ENCODE measurements at places on chromosomes 13 and 19.

DNA sequence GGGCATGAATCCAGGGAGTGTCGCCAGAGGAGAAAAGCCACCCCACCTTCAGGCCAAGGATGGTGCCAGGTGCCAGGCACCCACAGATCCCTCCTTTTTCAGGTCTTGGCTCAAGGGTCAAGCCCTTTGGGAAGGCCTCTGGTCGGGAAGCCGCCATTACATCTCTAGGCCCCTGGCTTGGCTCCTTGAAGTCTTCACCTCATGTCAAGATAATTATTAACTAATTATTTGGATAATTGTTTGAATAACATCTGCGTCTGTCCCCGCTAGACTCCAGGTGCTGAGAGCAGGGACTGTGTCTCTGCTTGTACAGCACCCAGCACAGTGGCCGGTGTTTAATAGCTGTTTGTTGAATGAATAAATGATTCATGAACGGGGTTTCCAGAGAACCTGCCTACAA is 1.2 kb downstream of the KLK13 start:
- DNase-seq: no peak

DNA sequence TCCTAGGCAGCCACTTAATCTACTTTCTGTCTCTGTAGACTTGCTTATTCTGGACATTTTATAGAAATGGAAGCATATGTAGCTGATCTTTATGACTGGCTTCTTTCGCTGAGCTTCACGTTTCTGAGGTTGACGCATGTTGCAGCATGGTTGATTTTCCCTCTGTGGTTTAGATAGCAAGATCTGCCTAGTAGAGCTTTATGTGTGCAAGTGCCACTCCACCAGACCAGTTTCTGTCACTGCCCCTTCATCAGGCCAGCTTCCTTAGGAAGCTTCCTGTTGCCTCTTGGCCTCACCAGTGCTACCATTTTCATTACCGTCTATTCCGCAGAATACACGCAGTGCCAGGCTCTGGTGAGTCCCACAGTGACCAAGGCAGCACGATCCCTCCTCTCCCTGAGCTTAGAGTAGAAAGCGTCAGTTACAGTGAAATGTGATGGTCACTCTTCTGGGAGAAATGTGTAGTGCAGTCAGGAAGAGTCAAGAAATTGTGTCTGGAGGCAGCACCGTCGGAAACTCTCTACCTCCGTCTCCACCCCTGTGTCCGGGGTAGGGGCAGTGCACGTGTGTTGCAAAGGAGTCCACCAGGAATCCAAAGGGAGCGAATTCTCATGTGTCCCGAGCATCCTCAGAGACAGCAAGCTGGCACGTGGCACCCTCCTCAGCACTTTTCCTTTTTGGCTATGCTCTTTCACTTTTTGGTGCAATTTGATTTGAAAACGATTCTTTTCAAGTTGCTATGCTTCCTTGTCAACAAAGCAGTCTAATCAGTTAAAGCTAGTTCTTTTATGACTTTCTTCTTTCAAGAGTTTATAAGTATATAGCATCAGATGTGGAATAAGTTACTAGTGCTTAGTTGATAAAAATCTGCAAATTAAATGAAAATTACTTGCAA is 45.4 kb upstream of the GPR183 start:
- no peak for DNase-seq

DNA sequence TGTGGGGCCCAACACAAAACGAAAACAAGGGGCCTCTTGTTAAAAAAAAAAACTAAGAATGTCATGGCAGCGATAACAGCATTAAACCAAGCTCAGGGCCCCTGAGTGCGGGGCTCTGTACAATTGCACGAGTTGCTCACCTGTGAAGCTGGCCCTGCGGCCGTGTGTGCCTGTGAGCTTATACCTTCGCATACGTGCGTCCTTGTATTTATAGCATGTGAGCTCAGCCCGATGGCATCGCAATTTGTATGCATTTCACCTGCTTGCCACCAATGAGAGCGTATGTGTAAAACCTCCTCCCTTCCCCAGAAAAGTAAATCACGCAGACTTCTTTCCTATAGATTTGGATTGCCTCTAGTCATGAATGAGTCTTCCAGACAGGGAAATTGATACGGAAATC is 17.1 kb downstream of the HNRNPM start:
- no peak for DNase-seq

DNA sequence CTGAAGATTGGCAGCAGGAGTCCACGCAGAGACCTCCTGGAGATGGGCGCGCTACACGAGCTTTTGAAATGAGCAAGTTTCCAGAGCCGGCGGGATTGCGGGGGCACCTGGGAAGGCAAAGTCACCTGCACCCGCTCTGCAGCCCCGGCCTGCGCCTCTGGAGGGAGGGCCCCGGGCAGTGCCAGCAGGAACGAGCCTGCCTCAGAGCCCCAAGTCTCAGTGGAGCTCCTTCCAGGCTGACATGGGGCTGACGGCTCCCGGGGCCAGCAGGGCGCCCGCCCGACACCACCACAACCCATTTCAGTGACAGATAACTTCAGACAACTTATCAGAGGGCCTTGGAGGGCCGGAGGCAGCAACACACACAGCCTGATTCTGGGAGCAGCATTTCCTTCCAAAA is 45.0 kb downstream of the RASA3 start:
- no peak for DNase-seq

DNA sequence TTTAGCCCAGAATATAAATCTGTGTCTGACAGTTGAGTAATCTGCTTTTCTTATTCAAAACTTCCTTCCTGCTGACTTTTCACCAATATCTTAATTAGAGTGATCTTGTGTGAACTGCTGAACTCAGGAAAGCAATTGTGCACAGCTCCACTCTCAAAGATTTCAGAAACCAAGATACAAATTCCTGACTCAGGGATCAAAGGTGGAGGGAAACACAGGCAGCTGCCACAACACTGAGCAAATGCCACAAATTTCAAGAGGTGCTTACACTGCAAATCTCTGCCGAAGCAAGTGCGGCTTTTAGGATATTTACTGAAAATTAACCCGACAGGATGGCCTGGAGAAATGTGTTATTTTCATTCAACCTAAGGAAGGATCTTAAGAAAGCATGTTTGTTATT is 111.4 kb downstream of the STOML3 start:
- DNase-seq: no peak

DNA sequence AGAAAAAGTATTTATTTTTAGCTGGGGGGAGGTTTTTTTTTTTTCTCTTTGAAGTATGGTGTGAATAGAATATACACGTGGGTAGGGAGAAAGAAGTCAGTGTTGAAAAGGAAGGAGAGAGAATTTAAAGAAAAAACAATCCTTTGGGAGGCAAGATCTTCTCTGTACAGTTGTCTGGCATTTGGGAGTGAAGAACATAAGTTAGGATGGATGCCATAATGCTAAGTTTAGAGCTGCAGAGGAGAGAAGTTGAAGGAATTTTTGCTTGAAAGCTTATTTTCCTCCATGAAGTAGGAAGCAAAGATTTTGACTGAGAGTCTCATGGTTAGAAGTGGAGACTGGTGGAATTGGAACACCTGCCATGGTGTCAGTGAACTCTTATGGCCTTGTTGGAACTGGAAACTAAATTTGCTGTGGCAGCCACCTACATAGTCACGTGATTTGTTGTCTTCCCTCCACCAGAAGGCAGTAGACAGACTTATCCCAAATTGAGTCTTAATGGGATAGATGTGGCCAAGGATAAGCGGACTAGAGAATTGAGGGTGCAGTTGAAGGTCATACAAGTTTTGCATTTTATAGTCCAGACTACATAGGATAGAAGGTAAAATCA is 22.0 kb downstream of the NDFIP2 start:
- DNase-seq: no peak

- no peak for DNase-seq
Observed at GRCh38 chr19:45505151-45505995, 1.9 kb upstream of the VASP start.

DNA sequence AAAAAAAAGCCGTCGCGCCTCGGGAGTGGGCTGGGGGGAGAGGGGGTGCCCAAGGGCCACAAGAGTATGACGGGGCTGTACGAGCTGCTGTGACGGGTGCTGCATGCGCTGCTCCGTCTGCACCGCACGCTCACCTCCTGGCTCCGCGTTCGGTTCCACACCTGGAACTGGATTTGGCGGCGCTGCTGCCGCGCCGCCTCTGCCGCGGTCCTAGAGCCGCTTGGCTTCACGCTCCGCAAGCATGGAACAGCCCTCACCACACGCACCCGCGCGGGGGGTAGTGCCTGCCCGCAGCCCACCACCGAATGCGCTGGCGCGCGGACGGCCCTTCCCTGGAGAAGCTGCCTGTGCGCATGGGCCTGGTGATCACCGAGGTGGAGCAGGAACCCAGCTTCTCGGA is 18.8 kb downstream of the C1QTNF9 start:
- no peak for DNase-seq

- DNase-seq: no peak
Observed at GRCh38 chr13:23450340-23451046, 17.0 kb upstream of the SACS start.

GRCh38 chr19:32254509-32254890 is 90.9 kb upstream of the ZNF507 start:
- no peak for DNase-seq

- DNase-seq: no peak
Observed at GRCh38 chr13:45215392-45216077, 14.7 kb upstream of the KCTD4 start.

- peak; percentile 93 for DNase-seq
Observed at GRCh38 chr19:35545855-35546381, 492 bp downstream of the TMEM147 start.

- DNase-seq: no peak
Observed at GRCh38 chr13:60326273-60326672, 70.7 kb upstream of the TDRD3 start.

- DNase-seq: no peak
Observed at GRCh38 chr13:40494513-40494912, 171.9 kb downstream of the FOXO1 start.

DNA sequence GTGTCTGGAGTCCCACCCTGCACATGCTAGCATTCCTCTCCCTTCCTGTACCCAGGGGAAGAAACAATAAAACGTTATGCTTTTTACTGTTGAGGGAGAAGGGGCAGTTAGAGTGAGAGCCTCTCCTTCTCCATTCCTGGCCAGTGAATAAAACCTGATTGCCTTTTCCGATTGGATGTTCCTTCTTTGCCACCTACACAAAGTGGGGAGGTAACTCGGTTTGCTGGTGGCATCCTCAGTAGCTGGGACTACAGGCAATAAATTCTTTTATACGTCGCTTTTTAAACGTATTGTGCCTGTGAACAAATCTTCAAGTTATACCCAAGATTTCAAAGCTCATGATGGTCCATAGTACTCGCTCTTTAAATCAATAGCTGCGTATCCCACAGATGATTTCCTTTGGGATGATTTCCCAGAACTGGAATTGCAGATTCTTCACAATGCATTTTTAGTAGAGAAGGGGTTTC is 660 bp upstream of the MVB12A start:
- DNase-seq: no peak

- DNase-seq: no peak
Observed at GRCh38 chr13:97133955-97134354, 88.2 kb upstream of the MBNL2 start.

DNA sequence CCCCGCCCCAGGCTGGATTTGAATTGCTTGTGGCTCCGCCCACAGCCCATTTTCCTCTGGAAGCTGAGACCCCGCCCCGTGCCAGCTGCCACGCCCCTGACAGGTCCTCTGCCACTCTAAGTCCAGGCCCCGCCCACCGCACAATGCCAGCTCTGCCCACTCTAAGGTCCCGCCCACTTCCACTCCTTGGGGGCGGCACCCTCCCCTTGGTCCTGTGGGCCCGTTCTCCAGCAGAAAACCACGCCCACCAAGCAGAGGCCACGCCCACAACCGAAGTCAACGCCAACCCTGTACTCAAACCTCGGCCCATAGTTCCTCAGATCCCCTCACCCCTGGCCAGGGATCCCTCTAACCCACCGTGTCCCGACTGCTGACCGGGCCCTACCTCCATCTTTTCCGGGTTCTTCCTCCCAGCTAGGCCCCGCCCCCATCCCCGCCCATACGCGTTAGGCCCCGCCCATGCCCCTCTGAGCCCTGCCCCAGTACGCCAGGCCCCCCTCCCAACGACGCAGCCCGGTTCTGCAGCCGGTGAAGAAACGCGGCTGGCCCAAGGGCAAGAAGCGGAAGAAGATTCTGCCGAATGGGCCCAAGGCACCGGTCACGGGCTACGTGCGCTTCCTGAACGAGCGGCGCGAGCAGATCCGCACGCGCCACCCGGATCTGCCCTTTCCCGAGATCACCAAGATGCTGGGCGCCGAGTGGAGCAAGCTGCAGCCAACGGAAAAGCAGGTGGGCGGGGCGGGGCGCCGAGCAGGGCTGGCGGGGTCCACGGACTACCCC is 1.3 kb downstream of the HMG20B start:
- peak; percentile 68 for DNase-seq

- DNase-seq: peak; percentile 88
Observed at GRCh38 chr19:1864480-1865171, 1.2 kb upstream of the KLF16 start.

DNA sequence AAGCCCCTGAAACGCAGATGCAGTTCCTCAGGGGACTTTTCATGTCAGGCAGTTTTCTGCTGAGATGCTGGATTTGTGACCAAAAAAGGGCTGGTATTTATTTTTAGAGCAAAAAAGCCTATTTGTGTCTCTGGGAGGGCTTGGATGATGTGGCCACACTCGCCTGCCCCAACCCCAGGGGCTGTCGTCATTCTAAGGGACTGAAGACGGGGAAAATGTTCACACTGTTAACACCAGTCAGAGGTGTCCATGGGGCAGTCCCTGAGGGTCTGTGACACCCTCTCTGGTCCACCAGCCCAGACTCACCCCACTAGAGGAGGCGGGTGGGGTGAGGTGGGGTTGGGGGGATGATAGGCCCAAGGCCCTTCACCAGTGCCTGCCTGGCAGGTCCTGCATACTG is 15.9 kb upstream of the EPHX3 start:
- no peak for DNase-seq

- no peak for DNase-seq
Observed at GRCh38 chr19:44588771-44589112, 24.6 kb upstream of the IGSF23 start.

- no peak for DNase-seq
Observed at GRCh38 chr13:33624253-33624652, 193.7 kb upstream of the RFC3 start.

- no peak for DNase-seq
Observed at GRCh38 chr19:35090160-35090505, 25.5 kb upstream of the FXYD3 start.

- no peak for DNase-seq
Observed at GRCh38 chr19:45021971-45022370, 16.9 kb upstream of the CLASRP start.

GRCh38 chr19:1230783-1231489 is 6.9 kb downstream of the CBARP start:
- peak; percentile 75 for DNase-seq

GRCh38 chr19:54138489-54139256 is 1.1 kb downstream of the CNOT3 start:
- DNase-seq: no peak

DNA sequence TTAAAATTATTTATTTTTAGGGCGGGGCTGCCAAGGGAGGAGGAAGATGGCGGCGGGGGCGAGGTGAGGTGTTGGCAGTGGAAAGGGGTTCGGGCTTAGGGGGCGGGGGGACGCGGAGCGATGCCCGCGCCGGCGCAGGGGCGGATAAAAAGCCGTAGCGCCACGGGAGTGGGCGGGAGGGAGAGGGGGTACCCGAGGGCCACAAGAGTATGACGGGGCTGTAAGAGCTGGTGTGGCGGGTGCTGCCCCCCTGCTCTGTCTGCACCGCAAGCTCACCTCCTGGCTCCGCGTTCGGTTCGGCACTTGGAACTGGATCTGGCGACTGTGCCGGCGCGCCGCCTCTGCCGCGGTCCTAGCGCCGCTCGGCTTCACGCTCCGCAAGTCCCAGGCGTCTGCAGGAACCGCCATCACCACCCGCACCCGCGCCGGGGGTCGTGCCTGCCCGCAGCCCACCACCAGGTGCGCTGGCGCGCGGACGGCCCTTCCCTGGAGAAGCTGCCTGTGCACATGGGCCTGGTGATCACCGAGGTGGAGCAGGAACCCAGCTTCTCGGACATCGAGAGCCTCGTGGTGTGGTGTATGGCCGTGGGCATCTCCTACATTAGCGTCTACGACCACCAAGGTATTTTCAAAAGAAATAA is 265.2 kb upstream of the SGCG start:
- DNase-seq: peak; percentile 27
